A549 treated with Hydrocortisone at 1 μM for 4 hours (cell line): ENCODE measurements at places on chromosomes 13 and 19. TPM values are rescaled to one million over a fixed set of nuclear protein-coding genes. Genes with fewer than 3 reads are reported as not detected.

PSG3 gene
- 0.07 to 0.26 TPM (median 0.09 TPM) in 3 of 5 replicates, not detected in the others for total RNA-seq

PCDH9 gene
- 5.6 to 7.7 TPM (median 6.5 TPM) in 5 replicates for total RNA-seq

EDDM13 gene
- total RNA-seq = not detected in 5 replicates

KLK3 gene
- not detected in 5 replicates for total RNA-seq

KLF1 gene
- total RNA-seq = 0.06 to 0.08 TPM in 2 of 5 replicates, not detected in the others

FCHO1 gene
- total RNA-seq = 15.5 to 20.7 TPM (median 17.9 TPM) in 5 replicates

PRTN3 gene
- 0.14 to 0.46 TPM (median 0.43 TPM) in 5 replicates for total RNA-seq

IL17D gene
- 0.88 to 1.7 TPM (median 1.3 TPM) in 5 replicates for total RNA-seq

LRRC63 gene
- 0.08 TPM in 1 of 5 replicates, not detected in the others for total RNA-seq

DMKN gene
- 33.8 to 45.0 TPM (median 35.0 TPM) in 5 replicates for total RNA-seq

SNAPC2 gene
- total RNA-seq = 19.8 to 29.6 TPM (median 29.0 TPM) in 5 replicates

GNG7 gene
- total RNA-seq = 0.03 to 0.10 TPM (median 0.06 TPM) in 5 replicates

HSD17B14 gene
- 12.0 to 17.2 TPM (median 13.8 TPM) in 5 replicates for total RNA-seq

ZNF667 gene
- not detected in 5 replicates for total RNA-seq

EPS8L1 gene
- total RNA-seq = 3.6 to 6.4 TPM (median 5.4 TPM) in 5 replicates

CLEC17A gene
- total RNA-seq = not detected in 5 replicates

MBD3L2 gene
- not detected in 5 replicates for total RNA-seq

PRKCG gene
- 3.6 to 6.8 TPM (median 5.6 TPM) in 5 replicates for total RNA-seq

HTR2A gene
- total RNA-seq = not detected in 5 replicates

LAIR2 gene
- not detected in 5 replicates for total RNA-seq

CCDC70 gene
- total RNA-seq = not detected in 5 replicates

ASF1B gene
- total RNA-seq = 28.0 to 30.6 TPM (median 30.2 TPM) in 5 replicates

GPR180 gene
- 2.6 to 3.8 TPM (median 3.4 TPM) in 5 replicates for total RNA-seq

ZSCAN18 gene
- total RNA-seq = 1.9 to 3.0 TPM (median 2.7 TPM) in 5 replicates

ZNF331 gene
- 11.3 to 12.7 TPM (median 11.5 TPM) in 5 replicates for total RNA-seq

PROZ gene
- total RNA-seq = not detected in 5 replicates

IZUMO4 gene
- 0.36 to 0.90 TPM (median 0.56 TPM) in 5 replicates for total RNA-seq

ADGRE3 gene
- total RNA-seq = not detected in 5 replicates

OLFM4 gene
- not detected in 5 replicates for total RNA-seq

ZFP28 gene
- 3.6 to 4.9 TPM (median 4.3 TPM) in 5 replicates for total RNA-seq

LRRC25 gene
- total RNA-seq = not detected in 5 replicates

TSPAN16 gene
- not detected in 5 replicates for total RNA-seq

ZNF132 gene
- total RNA-seq = 0.08 to 0.17 TPM (median 0.13 TPM) in 5 replicates

ZNF226 gene
- 18.3 to 21.5 TPM (median 18.7 TPM) in 5 replicates for total RNA-seq

PSG2 gene
- 0.05 TPM in 1 of 5 replicates, not detected in the others for total RNA-seq

SIN3B gene
- total RNA-seq = 17.7 to 21.3 TPM (median 20.0 TPM) in 5 replicates

NR2C2AP gene
- total RNA-seq = 28.5 to 30.0 TPM (median 29.1 TPM) in 5 replicates
